SK-N-SH (cell line): ENCODE measurements at places on chromosomes 4 and X. TPM values are rescaled to one million over a fixed set of nuclear protein-coding genes. Genes with fewer than 3 reads are reported as not detected.

- DNase-seq, result peak; percentile 12
These were observed 48.3 kb downstream of the ANAPC4 start for GRCh38 chr4:25425361-25425760.

- DNase-seq, result no peak
These were observed 51.3 kb downstream of the RUFY3 start for GRCh38 chr4:70772929-70773555.

- DNase-seq, result no peak
These were observed 60.4 kb downstream of the SUPT20HL2 start for GRCh38 chrX:24253469-24253868.

DNA sequence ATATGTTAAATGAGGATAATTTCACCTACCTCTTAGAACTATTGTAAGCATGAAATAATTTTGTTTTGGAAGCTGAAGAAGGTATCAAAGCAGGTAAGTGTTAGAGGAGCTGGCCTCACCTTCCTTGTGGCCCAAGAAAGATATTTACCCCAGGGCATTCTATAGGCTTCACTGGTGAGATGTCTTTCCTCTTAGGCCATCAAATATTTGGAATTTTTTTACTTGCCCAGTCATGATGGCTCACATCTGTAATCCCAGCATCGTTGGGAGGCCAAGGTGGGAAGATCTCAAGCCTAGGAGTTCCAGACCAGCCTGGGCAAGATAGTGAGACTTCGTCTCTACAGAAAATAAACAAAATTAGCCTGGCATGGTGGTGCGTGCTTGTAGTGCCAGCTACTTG lies 6.1 kb upstream of the SMS start:
- DNase-seq, result no peak

DNA sequence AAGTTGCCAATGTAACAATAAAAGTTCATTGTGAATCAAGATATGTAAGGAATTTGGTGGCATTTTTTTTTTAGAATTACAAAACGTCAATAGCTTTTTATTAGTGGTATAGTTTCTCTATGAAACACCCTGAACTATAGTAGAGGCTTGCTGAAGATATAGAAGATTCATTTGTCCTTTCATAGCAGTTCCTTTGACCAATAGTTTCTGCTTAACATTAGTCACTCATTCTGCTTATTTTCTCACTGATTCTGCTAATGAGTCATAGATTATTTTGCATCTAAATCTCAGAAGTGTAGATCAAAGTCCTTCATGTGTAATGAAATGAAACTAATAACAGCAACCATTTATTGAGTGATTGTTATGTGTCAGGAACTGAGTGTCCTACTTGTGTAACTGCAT lies 205.0 kb upstream of the TET2 start:
- DNase-seq, result no peak

DNA sequence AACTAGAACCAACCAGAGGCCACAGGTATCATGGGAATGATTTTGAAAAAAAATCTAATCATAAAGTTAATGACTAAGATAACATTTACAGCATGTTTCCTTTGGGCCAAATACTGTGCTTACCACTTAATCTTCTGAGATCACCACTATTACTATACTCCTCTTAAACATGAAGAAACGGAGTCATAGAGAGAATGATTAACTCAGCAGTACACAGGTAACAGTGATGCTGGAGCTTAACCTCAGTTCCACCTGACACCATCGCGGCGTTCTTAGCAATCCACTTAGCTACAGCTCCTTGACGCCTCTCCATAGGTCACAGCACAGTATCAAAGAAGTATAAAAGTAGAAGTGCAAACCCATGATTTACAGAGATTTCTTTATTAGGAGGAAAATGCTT lies 592.6 kb upstream of the SLIT2 start:
- DNase-seq, result no peak

DNA sequence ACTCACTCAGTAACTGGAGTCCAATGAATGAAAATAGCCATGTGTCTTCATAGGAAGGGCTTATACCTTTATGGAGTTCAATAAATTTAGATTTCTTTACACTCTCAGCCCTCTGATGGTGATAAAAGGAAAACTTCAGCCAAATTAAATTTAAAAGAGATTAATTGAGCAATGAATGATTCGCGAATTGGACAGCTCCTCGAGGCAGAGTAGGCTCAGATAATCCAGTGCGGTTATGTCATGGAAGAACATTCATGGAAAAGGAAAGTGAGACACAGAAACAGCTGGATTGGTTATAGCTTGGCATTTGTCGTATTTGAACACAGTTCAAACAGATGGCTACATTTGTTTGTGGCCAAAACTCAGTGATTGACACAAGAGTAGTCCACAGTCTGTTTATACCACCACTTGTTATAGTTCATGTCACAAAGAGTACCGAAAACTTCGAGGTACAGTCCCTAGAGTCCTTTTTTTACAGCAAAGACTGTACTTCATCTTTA lies 54.6 kb upstream of the TACR3 start:
- DNase-seq, result no peak

GRCh38 chr4:94588896-94589693 lies 137.4 kb downstream of the PDLIM5 start:
- no peak for DNase-seq

GRCh38 chr4:80726471-80726870 lies 304.0 kb upstream of the BMP3 start:
- no peak for DNase-seq

DNA sequence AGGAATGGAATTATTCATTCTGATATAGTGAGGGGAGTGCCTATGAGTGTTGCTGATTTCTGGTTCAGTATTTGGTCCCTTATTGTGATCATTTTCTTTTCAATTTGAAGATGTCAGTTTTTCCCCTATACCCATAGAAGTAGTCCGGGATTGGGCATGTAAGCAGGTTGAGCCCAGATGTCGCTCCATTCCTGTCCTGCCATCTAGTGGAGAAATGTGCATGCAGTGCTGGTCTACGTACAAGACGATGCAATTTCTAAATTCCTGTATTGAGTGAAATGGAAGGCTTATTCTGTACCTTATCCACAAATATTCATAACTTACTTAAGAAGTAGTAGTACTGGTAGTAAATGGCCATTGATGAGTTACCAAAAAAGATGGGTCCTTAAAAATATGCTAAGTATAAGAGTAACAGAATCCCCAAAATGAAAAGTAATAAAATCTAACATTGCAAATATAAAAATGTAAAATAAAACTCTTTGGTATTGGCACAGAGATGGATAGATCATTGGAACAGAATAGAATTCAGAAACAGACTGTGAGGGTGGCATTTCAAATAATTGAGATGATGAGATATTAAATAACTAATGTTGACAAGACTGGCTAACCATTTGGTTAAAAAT lies 60.9 kb downstream of the UGT8 start:
- DNase-seq, result peak; percentile 60

GRCh38 chr4:13982010-13982409 lies 354.5 kb upstream of the BOD1L1 start:
- no peak for DNase-seq

DNA sequence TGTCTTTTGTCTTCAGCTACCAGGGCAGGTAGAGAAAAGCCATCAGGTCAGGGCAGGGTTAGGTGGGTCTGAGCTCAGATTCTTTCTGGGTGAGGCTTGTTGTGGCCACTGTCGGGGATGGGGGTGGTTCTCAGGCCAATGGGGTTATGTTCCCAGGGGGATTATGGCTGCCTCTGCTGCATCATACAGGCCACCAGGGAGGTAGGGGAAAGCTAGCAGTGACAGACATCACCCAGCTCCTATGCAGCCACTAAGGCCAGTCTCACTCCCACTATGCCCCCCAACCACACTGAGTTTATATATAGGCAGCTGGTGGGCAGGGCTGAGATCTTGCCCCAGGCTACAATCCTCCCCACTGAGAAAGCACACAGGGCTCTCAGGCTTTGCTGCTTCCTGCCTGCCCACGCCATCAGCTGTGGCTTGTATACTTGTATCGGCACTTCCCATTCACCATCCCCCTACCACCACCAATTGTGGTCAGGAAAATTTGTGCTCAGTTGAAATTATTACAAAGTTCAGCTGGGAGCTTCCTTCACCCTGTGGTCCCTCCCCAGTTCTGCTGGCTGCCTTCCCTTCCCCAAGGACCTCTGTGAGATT lies 72.6 kb upstream of the PTPN13 start:
- no peak for DNase-seq

DNA sequence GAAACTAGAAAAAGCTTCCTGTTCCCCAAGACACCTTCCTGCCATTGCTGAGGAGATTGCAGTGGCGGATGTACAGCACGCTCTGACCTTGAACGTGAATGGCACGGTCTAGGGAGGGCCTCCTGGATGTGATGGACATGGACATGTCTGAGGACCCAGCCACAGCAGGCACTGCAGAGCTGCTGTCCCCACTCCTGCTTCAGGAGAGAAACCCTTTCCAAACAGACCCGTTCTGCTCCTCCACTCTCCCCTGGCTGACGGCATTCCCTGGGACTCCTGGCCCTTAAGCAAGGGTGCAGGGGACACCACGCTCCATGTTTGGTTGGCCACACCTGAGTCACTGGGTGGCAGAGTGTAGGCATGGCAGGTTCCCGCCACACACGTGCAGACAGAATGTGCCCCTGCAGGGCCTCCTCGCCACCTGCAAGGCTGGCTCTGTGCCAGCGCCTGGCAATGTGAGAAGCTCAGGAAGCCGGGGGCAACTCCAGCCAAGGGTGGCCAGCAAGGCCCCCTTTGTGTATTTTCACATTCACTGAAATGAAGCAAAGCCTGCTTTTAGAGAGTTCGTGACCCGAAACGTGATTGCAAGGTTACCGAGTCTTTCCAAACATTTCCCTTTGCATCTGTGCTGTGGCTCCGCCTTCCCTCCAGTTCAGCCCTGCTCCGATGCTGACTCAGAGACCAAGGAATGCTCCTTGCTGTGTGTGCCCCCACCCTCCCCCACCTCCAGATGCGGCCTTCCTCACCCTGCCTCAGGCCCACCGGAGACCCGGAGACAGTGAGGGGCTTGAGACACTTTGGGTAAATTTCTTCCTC lies 46.1 kb downstream of the HTRA3 start:
- DNase-seq, result peak; percentile 64

GRCh38 chr4:165493359-165493758 lies 114.6 kb downstream of the CPE start:
- peak; percentile 36 for DNase-seq

DNA sequence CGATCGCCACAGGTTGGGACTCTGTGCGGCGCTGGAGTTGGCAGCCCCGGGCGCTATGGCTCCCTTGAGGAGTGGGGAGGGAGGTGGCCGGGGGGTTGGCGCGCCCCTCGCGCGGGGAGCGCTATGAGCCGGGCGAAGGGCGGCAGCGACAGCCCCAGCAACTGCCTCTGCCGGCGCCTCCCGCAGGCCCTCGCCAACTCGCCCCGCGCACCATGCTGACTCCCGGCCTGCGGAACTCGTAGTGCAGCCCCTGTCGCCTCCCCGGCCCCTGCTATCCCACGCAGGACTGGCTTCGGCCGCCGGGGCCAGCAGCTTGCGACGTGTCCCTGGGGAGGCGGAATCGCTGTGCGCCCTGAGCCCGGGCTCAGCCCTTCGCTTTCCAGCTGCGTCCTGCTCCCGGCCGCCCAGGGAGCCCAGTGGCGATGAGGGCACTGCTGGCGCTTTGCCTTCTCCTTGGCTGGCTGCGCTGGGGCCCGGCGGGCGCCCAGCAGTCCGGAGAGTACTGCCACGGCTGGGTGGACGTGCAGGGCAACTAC lies 415 bp downstream of the SHISA3 start:
- peak; percentile 78 for DNase-seq

- no peak for DNase-seq
These were observed 58.4 kb downstream of the SEPSECS start for GRCh38 chr4:25101836-25102235.

DNA sequence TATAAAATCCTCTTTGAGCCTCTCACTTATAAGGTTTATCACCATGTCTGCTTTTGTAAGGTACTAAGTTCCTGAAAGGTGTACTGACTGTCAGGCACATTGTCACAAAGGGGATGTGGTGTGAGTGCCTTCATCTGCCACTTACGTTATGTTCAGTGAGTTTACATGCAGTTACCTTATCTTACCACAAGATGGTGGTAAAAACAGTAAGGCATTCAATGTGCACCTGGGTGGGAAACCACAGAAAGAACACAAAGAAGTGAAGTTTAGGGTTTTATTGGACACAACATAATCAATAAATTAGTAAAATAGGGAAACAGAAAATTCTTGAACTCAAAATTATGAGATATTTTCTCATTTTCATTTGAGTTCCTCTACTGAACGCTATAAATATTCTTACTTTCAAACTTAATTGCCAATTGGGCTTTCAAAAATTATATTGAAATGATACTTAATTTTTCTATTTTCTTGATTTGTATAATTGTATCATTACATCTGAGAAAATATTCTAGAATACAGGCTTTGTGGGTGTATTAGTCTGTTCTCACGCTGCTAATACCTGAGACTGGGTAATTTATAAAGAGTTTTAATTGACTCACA lies 650.8 kb downstream of the PCDH7 start:
- DNase-seq, result peak; percentile 49

GRCh38 chr4:75629239-75629638 lies 1.1 kb downstream of the CDKL2 start:
- DNase-seq, result no peak

DNA sequence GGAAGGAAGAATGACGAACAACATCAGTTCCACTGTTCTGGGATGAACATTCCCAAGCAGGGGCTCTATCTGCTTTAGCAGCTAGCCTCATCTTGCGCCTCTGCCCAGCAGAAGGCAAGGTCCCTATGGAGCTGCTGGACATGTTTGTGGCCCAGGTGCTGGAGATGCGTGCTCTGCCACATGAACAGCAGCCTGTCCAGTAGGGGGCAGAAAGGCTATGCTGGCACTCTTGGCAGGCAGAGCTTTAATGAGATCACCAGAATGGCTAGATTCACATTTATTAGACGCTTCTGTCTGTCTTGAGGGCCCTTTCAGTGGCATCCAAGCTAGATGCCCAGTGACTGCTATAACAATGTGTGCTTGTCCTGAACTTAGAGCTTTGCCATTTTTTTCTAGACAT lies 1826.0 kb downstream of the STIM2 start:
- DNase-seq, result peak; percentile 19

- no peak for DNase-seq
These were observed 50.8 kb downstream of the ZFYVE28 start for GRCh38 chr4:2367626-2368025.

- no peak for DNase-seq
These were observed 38.5 kb downstream of the GPM6A start for GRCh38 chr4:175773566-175773965.

GRCh38 chr4:146132445-146132844 lies 43.1 kb upstream of the LSM6 start:
- no peak for DNase-seq

DNA sequence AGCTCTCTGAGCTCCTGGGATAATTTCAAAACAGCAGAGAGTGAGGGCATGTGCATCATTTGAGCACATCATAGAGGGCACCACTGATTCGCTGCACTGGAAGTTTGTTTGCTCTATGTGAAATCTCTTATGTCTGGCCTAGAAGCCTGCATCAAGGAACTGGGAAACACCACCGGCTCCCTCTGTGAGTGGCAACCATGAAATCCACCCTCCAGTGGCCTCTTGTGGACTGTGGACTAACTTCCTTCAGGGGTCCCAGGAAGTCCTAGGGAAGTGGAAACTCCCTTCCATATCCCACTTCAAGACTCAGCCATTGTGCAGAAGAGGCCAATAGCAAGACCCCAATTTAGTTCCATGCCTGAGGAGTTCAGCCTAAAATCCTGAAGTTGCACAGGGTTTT lies 48.0 kb upstream of the IGFBP7 start:
- peak; percentile 42 for DNase-seq

The KDR gene
- polyA plus RNA-seq, result 0.02 TPM in 1 of 2 replicates, not detected in the other

The PF4V1 gene
- not detected in 2 replicates for polyA plus RNA-seq

The OCIAD2 gene
- polyA plus RNA-seq, result 235 and 387 TPM in 2 replicates

The S100G gene
- polyA plus RNA-seq, result not detected in 2 replicates

The NUDT9 gene
- polyA plus RNA-seq, result 21.5 and 21.8 TPM in 2 replicates

The RASL11B gene
- 0.54 and 1.2 TPM in 2 replicates for polyA plus RNA-seq

The CXorf66 gene
- not detected in 2 replicates for polyA plus RNA-seq

The SMARCA1 gene
- 17.1 and 23.5 TPM in 2 replicates for polyA plus RNA-seq

The HDX gene
- 1.2 and 1.6 TPM in 2 replicates for polyA plus RNA-seq

The LDB2 gene
- 11.0 and 18.5 TPM in 2 replicates for polyA plus RNA-seq

The PDGFRA gene
- 25.3 and 28.6 TPM in 2 replicates for polyA plus RNA-seq
